ENCODE measurements at places on chromosomes 7 and 10.
A peak's percentile ranks its signal among the peaks of the same experiment; 100 is the strongest.

- no peak for DNase-seq
These were observed 493.4 kb upstream of the ZMIZ1 start for GRCh38 chr10:78575400-78575799.

- DNase-seq = no peak
These were observed 580.0 kb downstream of the XPNPEP1 start for GRCh38 chr10:109343293-109343692.

DNA sequence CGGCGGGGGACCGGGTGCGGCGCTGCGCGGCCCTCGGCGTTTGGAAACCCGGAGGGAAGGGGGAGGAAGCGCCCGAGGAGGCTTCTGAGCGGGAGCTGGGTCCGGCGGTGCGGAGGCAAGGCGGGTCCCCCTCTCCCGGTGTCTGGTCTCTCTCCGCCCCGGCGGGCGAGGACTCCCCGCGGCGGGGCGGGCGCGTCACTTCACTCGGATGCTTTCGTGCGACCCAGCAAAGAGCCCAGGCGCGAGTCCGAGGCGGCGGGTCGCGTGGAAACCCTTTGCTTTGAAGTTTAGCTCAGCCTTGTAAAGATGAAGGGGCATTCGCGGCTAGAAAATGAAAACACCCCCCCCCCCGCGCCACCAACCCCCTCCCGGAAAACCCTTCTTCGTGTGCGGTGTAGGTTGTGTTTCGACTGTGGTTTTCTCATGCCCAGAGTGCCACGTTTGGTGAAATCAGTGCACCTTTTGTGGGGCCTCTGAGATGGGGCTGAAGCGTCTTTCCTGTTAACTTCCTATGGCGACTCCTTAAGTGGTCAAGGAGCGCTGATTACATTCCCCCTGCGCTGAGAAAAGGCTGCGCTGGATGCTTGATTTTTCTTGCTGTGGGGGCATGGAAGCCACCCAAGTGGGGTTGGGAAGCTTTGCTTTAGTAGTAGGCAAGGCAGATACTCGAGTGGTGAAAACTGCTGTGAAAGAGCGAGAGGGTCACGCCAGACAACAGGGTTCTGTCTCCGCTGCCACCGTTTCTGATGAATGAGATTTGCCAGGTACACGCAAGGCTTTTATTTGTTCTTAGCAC is 876 bp downstream of the GNAI1 start:
- peak; percentile 67 for DNase-seq

- no peak for DNase-seq
These were observed 60.1 kb upstream of the NAMPT start for GRCh38 chr7:106344861-106345260.

GRCh38 chr7:96059075-96059474 is 262.8 kb downstream of the SLC25A13 start:
- no peak for DNase-seq

GRCh38 chr7:46791188-46791587 is 790.7 kb downstream of the TNS3 start:
- DNase-seq = no peak

GRCh38 chr7:116340201-116340847 is 130.0 kb downstream of the TES start:
- no peak for DNase-seq

DNA sequence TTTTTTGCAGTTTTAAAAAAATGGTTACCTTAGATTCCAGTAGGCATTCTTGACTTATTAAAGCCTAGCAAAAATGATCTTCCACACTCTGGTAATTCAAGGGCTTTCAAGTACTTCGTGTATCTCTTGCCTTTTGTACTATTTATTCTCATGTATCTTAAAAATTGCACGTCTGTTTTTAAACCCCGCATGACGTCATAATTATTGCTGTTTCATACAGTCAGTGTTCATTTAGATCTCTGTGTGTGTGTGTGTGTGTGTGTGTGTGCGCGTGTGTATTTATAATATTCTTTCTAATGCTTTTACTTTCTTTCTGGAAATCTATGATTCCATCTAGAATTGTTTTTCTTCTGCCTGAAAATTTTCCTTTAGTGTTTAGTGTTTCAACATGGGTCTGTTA is 234.2 kb downstream of the CCSER2 start:
- DNase-seq = no peak

DNA sequence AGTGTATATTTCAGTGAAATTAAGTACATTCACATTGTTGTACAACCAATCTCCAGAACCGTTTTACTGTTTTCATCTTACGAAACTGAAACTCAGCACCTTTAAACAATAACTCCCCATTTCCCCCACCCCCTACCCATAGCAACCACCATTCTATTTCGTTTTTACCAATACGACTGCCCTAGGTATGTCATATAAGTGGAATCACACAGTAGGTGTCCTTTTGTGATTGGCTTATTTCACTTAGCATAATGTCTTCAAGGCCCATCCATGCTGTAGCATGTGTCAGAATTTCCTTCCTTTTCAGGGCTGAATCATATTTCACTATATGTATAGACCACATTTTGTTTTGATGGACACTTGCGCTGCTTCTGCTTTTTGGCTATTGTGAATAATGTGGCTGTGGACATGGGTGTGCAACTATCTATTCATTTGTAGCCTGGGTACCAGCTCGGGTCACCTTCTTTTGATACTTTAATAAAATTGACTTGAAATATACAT is 34.3 kb upstream of the DLG5 start:
- no peak for DNase-seq

DNA sequence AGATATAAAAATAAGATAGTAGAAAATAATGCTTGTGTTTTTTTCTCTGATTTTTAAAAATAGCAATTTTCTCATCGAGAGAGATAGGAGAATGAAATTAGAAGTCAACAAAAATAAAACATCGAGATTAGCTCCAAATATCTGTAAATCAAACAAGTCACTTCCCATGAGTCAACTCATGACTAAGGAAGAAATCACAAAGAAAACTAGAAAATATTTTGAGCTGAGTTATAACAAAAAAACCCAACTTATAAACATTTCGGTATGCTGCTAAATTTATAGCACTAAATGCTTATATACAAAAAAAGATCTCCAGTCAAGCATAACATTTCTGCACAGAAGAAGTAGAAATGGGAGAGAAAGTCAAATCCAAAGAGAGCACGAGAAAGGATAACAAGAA is 140.1 kb downstream of the ITGA8 start:
- DNase-seq = no peak

Measured in cerebellar cortex (tissue), 1 donor.